ENCODE measurements at places on chromosomes 7 and 10.
A peak's percentile ranks its signal among the peaks of the same experiment; 100 is the strongest.

DNA sequence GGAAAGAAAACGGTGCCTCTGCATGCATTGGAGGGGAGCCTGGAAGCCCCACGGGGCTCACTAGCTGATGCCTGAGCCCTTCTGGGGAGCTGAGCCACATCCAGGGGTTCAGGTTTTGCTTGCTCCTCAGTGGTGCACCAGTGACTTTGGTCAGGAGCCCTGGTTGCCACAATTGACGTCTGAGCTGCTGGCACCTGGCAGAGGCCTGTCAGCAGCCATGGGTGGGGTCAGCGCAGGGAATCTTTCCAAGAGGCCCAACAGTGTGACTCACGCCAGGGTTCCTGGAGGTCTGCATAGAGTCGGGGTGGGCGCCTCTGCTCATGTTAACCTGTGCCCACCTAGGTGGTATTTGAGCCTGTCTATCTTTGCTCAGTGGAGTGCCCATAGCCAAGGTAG is 138.7 kb downstream of the NEURL1 start:
- DNase-seq, result no peak

GRCh38 chr7:38303866-38304265 is 30.4 kb upstream of the TARP start:
- no peak for DNase-seq

DNA sequence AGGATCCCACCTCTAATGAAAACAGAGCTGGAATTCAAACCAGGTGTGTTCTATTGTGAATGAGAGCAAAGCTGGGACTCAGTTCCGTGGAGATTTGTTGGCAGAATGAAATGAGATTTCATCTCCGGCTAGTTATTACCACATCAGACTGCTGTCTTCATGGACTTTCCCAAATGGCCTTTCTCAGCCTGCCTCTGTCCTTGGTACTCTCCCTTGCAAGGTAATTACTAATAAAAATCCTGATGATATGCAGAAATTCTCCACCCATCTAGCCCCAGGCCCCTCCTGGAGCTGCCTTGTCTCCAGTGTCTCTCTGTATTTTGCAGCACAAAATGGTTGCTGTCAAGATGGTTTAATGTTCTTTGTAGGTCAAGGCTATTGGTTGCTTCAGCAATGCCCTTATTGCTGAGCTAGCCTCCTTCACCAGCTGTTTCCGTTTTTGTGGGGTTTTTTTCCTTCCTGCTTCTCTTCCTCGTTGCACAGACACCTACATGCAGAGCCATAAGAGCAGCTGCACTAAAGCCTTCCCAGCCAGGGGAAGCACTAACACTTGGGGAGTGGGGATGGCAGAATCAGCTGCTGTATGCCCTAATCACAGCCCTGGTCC is 185.0 kb upstream of the GHITM start:
- DNase-seq, result no peak

DNA sequence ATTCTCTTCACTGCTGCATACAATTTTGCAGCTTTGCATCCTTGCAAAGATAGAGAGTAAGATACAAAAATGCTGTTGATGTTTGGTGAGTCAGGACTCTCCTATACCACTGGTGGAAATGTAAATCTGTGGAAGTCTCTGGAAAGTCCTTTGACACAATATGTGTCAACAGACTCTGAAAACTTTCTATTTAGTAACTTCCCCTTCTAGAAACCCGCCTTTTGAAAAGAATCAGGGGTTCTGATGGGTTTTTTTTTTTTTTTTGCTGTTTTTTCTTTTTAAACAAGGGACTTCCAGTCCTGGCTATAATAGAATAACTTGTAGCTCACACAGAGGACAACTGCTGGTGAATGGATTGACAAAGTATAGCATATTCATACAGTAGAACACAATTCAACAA is 16.4 kb downstream of the NOD1 start:
- no peak for DNase-seq

GRCh38 chr7:30752979-30753378 is 1.0 kb downstream of the INMT start:
- no peak for DNase-seq

DNA sequence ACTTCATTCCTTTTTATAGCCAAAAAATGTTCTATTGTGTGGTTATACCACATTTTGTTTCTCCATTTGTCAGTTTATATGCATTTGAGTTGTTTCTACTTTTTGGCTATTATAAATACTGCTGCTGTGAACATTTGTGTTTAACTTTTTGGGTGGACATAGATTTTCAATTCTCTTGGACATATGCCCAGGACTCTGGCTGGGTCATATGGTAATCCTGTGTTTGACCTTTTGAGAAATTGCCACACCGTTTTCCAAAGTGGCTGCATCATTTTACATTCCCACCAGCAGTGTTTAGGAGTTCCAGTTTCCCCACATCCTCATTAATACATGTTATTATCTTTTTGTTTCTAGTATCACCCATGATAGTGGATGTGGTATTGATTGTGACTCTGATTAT is 39.4 kb downstream of the CSGALNACT2 start:
- no peak for DNase-seq

DNA sequence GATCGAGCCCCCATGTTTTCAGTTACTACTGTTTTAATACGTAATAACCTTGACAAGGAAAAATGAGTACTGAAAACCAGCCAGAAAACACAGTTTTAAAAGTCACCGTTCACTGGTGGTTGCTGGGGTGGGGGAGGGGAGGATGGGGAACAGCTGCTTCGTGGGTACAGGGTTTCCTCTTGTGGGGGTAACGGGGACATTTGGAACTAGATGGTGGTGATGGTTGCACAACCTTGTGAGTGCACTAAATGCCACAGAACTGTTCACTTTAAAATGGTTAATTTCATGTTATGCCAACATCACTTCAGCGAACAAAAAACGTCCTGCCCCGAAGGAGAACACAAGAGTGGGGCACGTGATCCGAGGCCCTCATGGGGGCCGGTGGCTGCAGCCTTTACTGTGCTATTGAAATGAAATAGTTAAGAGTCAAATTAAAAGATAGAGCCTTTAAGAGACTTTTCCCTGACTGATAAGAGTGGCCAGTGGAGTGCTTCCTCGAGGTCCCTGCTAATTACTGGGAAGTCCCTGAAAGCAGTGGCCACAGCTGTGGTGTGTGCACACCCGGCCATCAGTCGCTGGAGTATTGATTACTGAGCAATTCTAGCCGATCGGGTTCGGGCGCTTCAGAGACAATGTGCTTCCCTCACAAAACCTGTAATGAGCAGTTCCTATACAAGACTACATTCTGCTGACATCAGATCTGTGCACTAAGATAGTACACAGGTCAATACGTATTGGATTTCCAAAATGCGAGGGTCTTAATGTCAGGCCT is 80.3 kb downstream of the EBF3 start:
- DNase-seq, result no peak

DNA sequence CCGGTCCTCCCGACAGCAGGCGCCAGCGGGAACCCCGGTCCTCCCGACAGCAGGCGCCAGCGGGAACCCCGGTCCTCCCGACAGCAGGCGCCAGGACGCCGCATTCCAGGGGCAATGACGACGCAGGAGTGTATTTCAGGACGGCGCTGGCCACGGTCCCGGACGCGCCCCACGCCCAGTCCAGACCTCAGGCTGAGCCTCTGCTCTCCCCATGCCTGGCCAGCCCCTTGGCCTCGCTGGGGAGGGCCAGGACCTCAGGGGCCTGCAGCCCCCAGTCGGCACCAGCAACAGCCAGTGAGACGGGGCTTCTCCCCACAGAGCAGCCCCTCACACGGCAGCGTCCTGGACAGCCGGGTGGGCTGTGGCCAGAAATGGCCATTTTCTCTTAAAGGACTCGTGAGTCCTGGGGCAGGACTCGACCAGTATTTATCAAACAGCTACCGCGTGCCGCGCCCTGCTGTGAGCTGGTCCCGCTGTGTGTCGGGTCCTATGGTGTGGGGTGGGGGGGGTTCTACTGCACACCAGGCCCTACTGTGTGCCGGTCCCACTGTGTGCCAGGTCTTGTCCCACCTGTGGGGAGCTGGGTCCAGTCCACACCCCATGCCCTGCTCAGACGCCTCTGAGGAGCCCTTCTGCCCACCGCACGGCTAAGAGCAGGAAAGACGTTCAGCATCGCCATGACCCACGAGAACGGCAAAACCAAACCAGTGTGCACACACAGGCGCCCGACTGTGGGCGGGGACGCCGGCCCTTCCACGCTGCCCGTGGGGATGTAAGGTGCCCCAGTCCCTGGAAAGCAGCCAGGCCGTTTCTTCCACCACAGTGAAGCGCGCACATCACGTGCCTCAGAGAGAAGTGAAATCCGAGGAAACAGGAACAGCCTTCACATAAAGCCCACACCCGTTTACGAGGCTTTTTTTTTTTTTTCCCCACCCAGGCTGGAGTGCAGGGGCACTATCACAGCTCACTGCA is 33.3 kb downstream of the GET4 start:
- peak; percentile 26 for DNase-seq

- no peak for DNase-seq
These were observed 4.6 kb upstream of the MYH16 start for GRCh38 chr7:99267841-99268576.

DNA sequence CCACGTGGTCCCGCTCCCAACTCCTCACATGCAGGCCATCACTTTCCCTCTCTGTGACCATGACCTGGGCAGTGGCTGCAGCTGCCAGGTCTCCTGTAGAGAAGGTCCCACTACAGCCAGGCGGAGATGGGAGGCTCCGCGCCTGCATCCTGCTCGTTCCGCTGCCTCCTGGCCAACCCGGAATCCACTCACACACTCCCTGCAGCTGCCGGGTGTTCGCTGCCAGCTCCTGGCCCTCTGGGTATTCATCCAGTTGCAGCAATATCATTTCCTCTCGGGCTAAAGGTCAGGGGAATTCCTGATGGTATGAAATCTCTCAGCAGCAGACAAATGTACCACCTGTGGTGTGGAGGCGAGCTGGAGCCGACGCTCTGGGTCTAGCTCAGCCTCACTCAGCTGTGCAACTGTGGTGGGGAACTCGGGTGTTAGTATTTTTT is 65.7 kb downstream of the TLL2 start:
- no peak for DNase-seq

GRCh38 chr7:39656415-39656814 is 33.0 kb downstream of the RALA start:
- no peak for DNase-seq

DNA sequence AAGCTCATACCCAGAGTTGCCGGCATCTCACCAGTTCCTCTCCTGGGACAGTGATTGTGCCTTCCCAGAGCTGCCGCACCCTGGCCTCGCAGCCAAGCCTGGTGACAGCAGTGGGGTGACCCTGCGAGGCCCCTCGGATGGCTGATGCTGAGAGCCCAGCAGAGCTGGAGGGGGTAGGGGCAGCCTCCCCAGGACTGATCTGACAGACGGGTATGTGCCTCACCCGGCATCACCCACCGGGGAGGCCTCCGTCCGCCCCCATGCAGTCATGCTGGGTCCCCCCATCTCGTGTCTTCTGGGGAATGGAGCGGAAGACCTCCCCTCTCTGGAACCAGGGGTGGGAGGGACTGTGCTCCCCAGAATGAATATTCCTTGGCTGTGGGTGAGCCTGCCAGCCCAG is 82.3 kb downstream of the LHPP start:
- no peak for DNase-seq

GRCh38 chr10:58467931-58468635 is 44.6 kb upstream of the BICC1 start:
- no peak for DNase-seq

All from Kasumi-1 (cell line).